ENCODE measurements at places on chromosomes 12 and 14.

- no peak for DNase-seq
These were observed 17.1 kb upstream of the ADSS1 start for GRCh38 chr14:104706733-104707607.

- no peak for DNase-seq
These were observed 5.2 kb upstream of the ZNF385A start for GRCh38 chr12:54389607-54390175.

GRCh38 chr14:71486279-71486678 is 445.9 kb upstream of the RGS6 start:
- DNase-seq: no peak

GRCh38 chr12:32139064-32139421 is 32.4 kb downstream of the BICD1 start:
- DNase-seq: no peak

GRCh38 chr14:59482541-59483331 is 1.5 kb downstream of the L3HYPDH start:
- no peak for DNase-seq

DNA sequence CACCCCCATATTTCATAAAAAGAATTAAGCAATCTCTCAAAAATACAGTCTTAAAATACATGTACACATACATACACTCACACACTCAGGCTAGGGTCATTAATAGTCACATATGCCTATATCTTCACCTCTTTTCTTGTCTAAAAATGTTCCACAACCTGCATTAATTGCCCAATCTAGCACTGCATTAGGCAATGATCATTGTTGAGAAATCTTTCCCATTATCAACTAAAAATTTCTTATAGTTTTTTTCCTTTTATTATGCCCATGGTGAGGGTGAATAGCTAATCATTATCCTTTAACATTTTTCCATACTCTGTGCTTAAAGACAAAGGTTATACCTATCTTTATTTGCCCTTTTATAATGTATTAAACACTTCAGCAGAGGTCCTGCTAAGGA is 38.3 kb downstream of the FSCB start:
- DNase-seq: no peak

- no peak for DNase-seq
These were observed 2.6 kb downstream of the ELK3 start for GRCh38 chr12:96196781-96197180.

- DNase-seq: no peak
These were observed 91.0 kb downstream of the VRK1 start for GRCh38 chr14:96888158-96888557.

- DNase-seq: no peak
These were observed 6.9 kb upstream of the SCARB1 start for GRCh38 chr12:124870515-124870914.

DNA sequence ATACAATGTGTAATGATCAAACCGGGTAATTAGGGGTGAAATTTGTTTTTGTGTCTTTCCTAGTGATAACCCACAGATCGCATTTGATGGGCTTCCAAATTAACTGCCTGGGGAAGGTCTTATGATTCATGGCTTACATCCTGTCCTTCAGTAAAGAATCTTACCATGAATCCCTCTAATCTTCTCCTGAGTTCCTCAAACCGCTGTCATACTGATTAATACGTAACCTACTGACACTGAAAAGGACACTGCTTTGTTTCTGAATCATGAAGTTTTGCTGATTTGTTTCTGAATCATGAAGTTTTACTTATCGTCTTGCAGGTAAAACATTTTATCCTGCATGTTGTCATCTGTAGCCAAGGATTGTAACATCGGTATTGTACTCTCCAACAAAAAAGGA is 52.0 kb upstream of the CRY1 start:
- no peak for DNase-seq

Measured in ecto neural progenitor cell (in vitro differentiated cells).